ENCODE measurements at places on chromosomes 16 and 17. TPM values are rescaled to one million over a fixed set of nuclear protein-coding genes. Genes with fewer than 3 reads are reported as not detected.

DNA sequence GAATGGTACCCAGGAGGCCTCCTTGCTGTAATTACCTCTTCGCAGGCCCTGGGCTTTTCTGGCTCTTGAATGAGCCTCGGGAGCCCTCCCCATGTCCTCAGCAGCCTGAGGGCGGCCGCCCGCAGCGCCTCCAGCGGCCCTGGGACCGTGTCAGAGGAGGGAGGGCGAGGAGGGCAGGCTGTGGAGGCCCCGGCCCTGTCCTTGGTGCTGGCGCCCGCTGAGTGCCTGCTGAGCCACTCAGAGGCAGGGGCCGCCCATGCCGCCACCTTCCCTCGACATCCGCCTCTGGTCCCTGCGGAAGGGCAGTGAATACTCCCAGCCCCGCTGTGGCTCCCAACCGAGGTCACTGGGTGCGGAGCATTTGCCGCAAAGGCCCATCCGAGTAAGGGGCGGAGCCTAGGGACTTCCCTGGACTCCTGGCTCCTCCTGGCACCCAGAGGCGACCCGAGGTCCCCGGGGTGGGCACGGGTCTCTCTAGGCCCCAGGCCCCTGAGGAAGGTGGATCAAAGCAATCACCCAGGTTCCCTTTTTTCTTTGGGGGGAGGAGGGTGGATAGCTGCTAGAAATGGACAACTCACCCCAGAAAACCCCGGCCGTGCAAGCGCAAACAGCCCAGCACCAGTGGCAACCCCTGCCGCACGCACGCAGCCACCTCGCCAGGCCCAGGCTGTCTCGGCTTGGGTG, 2.8 kb downstream of the RBFOX3 start:
- H3K27me3 ChIP-seq = peaks cover 39% of the 10 kb centered on the region
- no peaks in the 10 kb centered on the region for H3K36me3 ChIP-seq
- peak; percentile 7 for DNase-seq
- H3K4me1 ChIP-seq = no peaks in the 10 kb centered on the region
- no peak overlapping the region for H3K4me3 ChIP-seq

DNA sequence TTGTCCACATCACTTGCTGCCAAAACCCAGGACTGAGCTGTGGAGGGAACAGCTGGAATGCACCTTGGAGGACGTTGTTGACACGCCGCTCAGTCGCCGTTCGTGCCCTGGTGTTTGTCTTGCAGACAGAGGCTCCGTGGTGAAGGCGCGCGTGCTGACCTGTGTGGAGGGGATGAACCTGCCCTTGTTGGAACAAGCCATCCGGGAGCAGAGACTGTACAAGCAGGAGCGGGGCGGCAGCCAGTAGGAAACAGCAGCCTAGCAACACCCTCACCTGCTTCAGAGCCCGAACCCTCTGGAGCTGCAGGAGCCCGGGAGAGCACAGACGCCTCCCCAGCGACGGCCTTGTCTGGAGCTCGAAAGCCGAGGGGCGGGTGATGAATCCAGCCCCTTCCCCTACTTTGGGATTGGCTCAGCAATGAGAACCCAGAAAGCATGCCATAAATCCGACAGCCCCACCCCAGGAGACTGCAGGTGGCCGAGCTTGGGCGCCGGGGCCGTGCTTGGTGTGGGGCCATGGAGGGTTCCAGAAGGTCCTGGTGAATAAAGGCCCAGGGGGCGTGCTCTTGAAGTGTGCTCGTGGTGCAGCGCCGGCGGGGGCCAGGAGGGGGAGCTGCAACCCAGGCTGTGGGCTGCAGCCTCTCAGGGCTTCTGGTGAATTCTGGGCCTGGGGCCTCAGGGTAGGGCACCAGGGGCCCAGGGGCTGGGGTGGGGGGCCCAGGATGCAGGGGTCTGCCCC, 470 bp upstream of the CDK3 start:
- H3K36me3 ChIP-seq = no peaks in the 10 kb centered on the region
- H3K27ac ChIP-seq = no peak overlapping the region
- H3K4me1 ChIP-seq = peaks cover 21% of the 10 kb centered on the region

DNA sequence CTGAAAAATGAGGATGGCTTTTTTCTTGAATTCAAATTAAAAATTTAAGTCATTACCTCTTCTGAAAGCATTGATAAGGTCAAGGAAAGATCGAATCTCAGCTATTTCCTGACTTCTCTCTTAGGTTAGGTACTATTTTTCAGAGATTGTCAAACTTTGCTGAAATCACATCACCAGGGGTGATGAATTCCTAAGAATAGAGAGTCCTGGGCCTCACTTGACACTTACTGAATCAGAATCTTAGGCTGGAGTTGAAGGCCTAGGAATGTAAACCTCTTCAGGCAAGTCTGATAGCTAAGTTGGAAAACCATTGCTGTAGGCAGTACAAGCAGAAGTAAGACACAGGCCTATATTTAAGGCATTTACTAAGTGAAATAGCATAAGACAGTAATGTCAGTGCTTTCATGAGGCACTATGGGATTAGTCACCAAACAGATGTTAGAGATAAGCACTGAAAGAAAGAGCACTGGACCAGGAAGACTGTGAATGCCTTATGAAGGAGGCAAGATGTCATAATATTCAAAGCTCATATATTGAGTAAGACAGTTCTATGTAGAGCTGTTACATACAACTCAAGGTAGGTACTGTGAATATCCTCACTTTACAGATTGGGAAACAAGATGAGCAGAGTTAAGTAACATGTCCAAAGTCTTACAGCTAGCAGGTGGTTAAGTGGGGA, 21.5 kb downstream of the DCAF7 start:
- no peak for DNase-seq
- H3K27me3 ChIP-seq = no peaks in the 10 kb centered on the region
- H3K36me3 ChIP-seq = peaks cover 6% of the 10 kb centered on the region
- peak overlapping the region; percentile 75 for H3K27ac ChIP-seq
- peaks cover 43% of the 10 kb centered on the region for H3K4me1 ChIP-seq
- no peak overlapping the region for H3K4me3 ChIP-seq

DNA sequence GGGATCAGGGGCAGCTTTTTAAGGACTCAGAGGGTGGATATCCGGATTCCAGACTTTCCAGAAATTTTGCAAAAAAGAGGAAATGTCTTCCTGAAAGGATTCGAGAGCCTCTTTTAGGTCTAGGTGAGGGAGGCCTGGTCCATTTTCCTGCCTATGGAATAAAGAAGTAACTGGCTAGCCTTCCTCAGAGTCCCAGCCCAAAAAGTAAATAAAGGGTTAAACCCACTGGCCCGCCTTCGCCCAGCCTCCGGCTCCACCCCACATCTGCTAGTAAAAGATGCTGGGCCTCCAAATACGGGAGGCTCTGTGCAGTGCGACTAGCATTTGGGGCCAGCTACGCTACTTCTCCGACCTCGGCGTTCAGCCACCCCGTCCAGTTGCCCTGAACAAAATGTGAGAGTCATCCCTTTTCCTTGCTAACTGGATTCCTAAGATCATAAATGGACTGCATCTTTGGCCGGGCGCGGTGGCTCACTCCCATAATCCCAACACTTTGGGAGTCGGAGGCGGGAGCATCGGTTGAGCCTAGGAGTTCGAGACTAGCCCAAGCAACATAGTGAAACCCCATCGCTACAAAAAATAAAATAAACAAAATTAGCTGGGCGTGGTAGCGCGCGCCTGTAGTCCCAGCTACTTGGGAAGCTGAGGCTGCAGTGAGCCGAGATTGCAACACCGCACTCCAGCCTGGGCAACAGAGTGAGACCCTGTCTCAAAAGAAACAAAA, 824 bp upstream of the MPP2 start:
- H3K36me3 ChIP-seq = no peaks in the 10 kb centered on the region
- H3K4me1 ChIP-seq = peaks cover 6% of the 10 kb centered on the region
- peak overlapping the region; percentile 88 for H3K4me3 ChIP-seq
- DNase-seq = peak; percentile 55
- H3K27me3 ChIP-seq = peaks cover 30% of the 10 kb centered on the region
- no peak overlapping the region for H3K27ac ChIP-seq

GRCh38 chr16:71574702-71575101, 2.2 kb downstream of the TAT start:
- H3K27ac ChIP-seq = no peak overlapping the region
- H3K27me3 ChIP-seq = peaks cover 16% of the 10 kb centered on the region
- no peaks in the 10 kb centered on the region for H3K4me1 ChIP-seq
- no peak for DNase-seq
- no peaks in the 10 kb centered on the region for H3K36me3 ChIP-seq
- no peak overlapping the region for H3K4me3 ChIP-seq

- no peak for DNase-seq
- H3K27me3 ChIP-seq = peaks cover 38% of the 10 kb centered on the region
- no peaks in the 10 kb centered on the region for H3K36me3 ChIP-seq
- H3K4me1 ChIP-seq = peaks cover 27% of the 10 kb centered on the region
These were observed 1.3 kb downstream of the SLC43A2 start for GRCh38 chr17:1627182-1627981.

- no peak overlapping the region for H3K4me3 ChIP-seq
- DNase-seq = no peak
- no peaks in the 10 kb centered on the region for H3K27me3 ChIP-seq
- peaks cover 14% of the 10 kb centered on the region for H3K36me3 ChIP-seq
- peak overlapping the region; percentile 77 for H3K27ac ChIP-seq
These were observed 9.4 kb upstream of the PSMC5 start for GRCh38 chr17:63817736-63818385.

- H3K27ac ChIP-seq = no peak overlapping the region
- no peak for DNase-seq
- H3K27me3 ChIP-seq = peaks cover 11% of the 10 kb centered on the region
- no peak overlapping the region for H3K4me3 ChIP-seq
These were observed 32.3 kb upstream of the HS3ST3A1 start for GRCh38 chr17:13634021-13634420.

DNA sequence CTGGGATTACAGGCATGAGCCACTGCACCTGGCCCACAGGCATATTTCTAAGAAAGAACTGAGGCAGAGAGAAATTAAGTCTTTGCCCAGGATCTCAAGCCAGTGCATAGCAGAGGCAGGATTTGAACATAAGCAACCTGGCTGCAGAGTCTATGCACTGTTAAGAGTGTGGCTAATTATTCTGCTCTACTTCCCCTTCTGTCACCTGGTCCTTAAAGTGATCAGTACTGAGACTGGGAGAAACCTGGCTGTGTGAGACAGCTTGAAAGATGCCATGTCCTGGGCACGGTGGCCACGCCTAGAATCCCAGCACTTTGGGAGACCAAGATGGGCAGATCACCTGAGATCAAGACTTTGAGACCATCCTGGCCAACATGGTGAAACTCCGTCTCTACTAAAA, 58.1 kb downstream of the IQCK start:
- H3K27ac ChIP-seq = no peak overlapping the region
- no peak for DNase-seq

- H3K4me3 ChIP-seq = no peak overlapping the region
- H3K27me3 ChIP-seq = peaks cover 16% of the 10 kb centered on the region
- no peaks in the 10 kb centered on the region for H3K4me1 ChIP-seq
- H3K36me3 ChIP-seq = no peaks in the 10 kb centered on the region
These were observed 18.6 kb downstream of the C1QTNF1 start for GRCh38 chr17:79042421-79043190.

- DNase-seq = peak; percentile 22
- H3K36me3 ChIP-seq = no peaks in the 10 kb centered on the region
- no peak overlapping the region for H3K4me3 ChIP-seq
- no peaks in the 10 kb centered on the region for H3K27me3 ChIP-seq
- H3K4me1 ChIP-seq = peaks cover 19% of the 10 kb centered on the region
These were observed 18.8 kb downstream of the STX4 start for GRCh38 chr16:31052114-31052513.

DNA sequence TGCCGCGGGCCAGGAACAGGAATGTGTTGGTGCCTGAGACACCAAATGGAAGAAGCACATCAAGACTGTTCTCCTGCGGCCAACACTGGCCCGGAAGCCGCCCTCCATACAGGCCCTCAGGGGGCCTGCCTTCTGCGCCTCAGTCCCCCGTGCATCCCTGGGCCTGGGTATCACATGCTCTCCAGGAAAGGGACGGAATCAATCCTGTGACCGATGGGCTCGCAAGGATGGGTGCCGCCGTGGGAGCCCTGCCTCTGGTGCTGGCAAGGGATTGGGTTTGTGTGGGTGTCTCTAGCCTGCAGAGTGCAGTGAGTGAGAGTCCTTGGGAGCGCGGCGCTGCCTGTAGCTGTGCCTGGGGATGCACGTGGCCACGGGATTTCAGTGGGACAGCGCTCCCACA, 19.4 kb downstream of the CIBAR2 start:
- H3K4me3 ChIP-seq = no peak overlapping the region
- H3K27me3 ChIP-seq = no peaks in the 10 kb centered on the region
- H3K4me1 ChIP-seq = peaks cover 19% of the 10 kb centered on the region
- DNase-seq = no peak
- H3K36me3 ChIP-seq = no peaks in the 10 kb centered on the region

GRCh38 chr17:15112846-15113617, 152.1 kb downstream of the PMP22 start:
- H3K36me3 ChIP-seq = no peaks in the 10 kb centered on the region
- DNase-seq = no peak
- no peaks in the 10 kb centered on the region for H3K27me3 ChIP-seq
- no peak overlapping the region for H3K27ac ChIP-seq
- no peak overlapping the region for H3K4me3 ChIP-seq

DNA sequence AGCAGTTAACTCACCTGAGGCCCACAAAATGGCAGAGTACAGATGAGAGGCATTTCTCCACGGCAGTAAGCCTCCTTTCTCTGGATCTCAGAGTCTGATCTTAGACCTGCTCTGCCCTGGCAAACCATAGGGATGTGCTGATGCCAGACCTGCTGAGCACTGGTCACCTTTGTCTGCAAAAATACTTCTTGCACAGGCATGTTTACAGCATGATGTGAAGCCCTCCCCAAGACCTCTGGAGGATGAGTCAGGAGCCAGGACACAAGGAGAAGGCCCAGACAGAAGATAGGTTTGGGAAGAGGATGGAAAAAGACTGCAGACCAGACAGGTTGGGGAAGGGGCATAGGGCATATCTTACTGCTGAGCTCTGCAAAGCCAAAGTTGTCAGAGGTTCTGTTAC, 426.6 kb downstream of the PMP22 start:
- no peak overlapping the region for H3K27ac ChIP-seq
- no peaks in the 10 kb centered on the region for H3K36me3 ChIP-seq
- H3K27me3 ChIP-seq = no peaks in the 10 kb centered on the region
- no peaks in the 10 kb centered on the region for H3K4me1 ChIP-seq

GRCh38 chr16:119295-119694, 19.2 kb downstream of the NPRL3 start:
- no peak overlapping the region for H3K4me3 ChIP-seq
- no peaks in the 10 kb centered on the region for H3K27me3 ChIP-seq
- no peak for DNase-seq
- no peaks in the 10 kb centered on the region for H3K4me1 ChIP-seq
- peaks cover 6% of the 10 kb centered on the region for H3K36me3 ChIP-seq

GRCh38 chr16:64540434-64540833, 581.4 kb downstream of the CDH11 start:
- H3K36me3 ChIP-seq = peaks cover 5% of the 10 kb centered on the region
- H3K4me3 ChIP-seq = no peak overlapping the region
- no peak for DNase-seq
- H3K27me3 ChIP-seq = no peaks in the 10 kb centered on the region
- no peaks in the 10 kb centered on the region for H3K4me1 ChIP-seq
- no peak overlapping the region for H3K27ac ChIP-seq

- DNase-seq = no peak
- H3K36me3 ChIP-seq = no peaks in the 10 kb centered on the region
- H3K27me3 ChIP-seq = no peaks in the 10 kb centered on the region
- H3K27ac ChIP-seq = no peak overlapping the region
These were observed 630 bp downstream of the MILR1 start for GRCh38 chr17:64449545-64449944.

C16orf46 gene
- 0.91 TPM for total RNA-seq

SMARCD2 gene
- total RNA-seq = 103 TPM

AIPL1 gene
- total RNA-seq = not detected

KRTAP1-5 gene
- not detected for total RNA-seq

SOX15 gene
- 0.34 TPM for total RNA-seq

TMEM114 gene
- not detected for total RNA-seq

PRRT2 gene
- 2.8 TPM for total RNA-seq

NFE2L1 gene
- total RNA-seq = 214 TPM

PRR15L gene
- not detected for total RNA-seq

TEKT3 gene
- total RNA-seq = not detected

TPSD1 gene
- total RNA-seq = not detected

CES1 gene
- not detected for total RNA-seq

LPO gene
- total RNA-seq = 0.31 TPM
